ENCODE measurements at places on chromosomes 7 and 10. TPM values are rescaled to one million over a fixed set of nuclear protein-coding genes. Genes with fewer than 3 reads are reported as not detected.
A peak's percentile ranks its signal among the peaks of the same experiment; 100 is the strongest.

TIMM23 gene
- total RNA-seq: 61.1 TPM

SPAG6 gene
- not detected for total RNA-seq

SHOC2 gene
- 55.3 TPM for total RNA-seq

CYP3A4 gene
- not detected for total RNA-seq

CARD11 gene
- total RNA-seq: not detected

SEMA3A gene
- total RNA-seq: 3.7 TPM

CDNF gene
- total RNA-seq: 2.9 TPM

SYNPO2L gene
- total RNA-seq: not detected

ZNF487 gene
- total RNA-seq: 3.6 TPM

CUX1 gene
- total RNA-seq: 87.1 TPM

GIMAP6 gene
- total RNA-seq: not detected

ENKUR gene
- total RNA-seq: 1.6 TPM

PILRA gene
- total RNA-seq: 2.5 TPM

STAMBPL1 gene
- 4.5 TPM for total RNA-seq

NPFFR1 gene
- total RNA-seq: not detected

FLNC gene
- total RNA-seq: 28.6 TPM

DNA sequence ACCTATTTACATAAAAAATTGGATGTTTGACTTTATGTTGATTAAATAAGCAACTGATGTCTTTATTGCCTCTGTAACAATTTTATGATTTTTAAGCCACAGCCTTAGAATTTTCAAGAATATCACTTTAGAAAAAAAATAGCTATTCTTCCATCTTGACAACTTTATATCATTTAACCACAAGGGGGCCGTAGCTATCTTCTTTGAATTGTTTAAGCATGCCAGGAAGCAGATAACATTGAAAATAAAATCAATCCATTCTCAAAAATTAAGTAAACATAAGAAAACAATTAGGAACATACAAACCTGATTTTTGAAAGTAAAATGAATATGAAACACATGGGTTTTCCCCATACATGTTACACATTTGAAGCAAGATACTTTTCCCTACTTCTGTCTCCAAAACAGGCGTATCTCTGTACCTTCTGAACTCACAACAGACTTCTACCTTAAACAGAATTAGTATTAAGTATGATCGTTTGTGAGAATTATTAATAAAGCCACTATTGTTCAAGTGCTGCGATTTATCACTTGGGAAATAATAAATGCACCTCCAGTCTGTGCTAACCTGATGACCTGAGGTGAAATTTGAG, 209.0 kb downstream of the CACNA2D1 start:
- no peak for DNase-seq

GRCh38 chr10:28179006-28179742, 123.7 kb downstream of the MPP7 start:
- DNase-seq: no peak

- no peak for DNase-seq
These were observed 727 bp downstream of the RET start for GRCh38 chr10:43077421-43078171.

- no peak for DNase-seq
These were observed 52.7 kb upstream of the APBB1IP start for GRCh38 chr10:26385443-26385842.

GRCh38 chr7:158587162-158588084, at the start of gene PTPRN2:
TSS of gene PTPRN2 (minus strand) at chr7:158587823.
- peak; percentile 90 for DNase-seq

- DNase-seq: no peak
These were observed 48.3 kb upstream of the PAX2 start for GRCh38 chr10:100697070-100697469.

GRCh38 chr7:141421306-141421705, 129.9 kb upstream of the AGK start:
- no peak for DNase-seq

DNA sequence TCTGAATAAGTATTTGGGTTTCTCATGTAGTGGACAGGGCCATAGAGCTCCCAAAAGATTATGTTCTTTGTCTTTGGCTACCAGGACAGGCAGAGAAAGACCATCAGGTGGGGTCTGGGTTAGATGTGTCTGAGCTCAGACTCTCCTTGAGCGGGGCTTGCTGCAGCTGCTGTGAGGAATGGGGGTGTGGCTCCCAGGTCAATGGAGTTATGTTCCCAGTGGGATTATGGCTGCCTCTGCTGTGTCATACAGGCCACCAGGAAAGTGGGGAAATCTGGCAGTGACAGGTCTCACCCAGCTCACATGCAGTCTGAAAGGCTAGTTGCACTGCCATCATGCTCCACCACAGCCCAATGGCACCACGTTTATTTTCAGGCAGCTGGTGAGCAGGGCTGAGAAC, 97.0 kb upstream of the FERD3L start:
- no peak for DNase-seq

GRCh38 chr7:27184337-27185012, 557 bp downstream of the HOXA11 start:
- DNase-seq: no peak

DNA sequence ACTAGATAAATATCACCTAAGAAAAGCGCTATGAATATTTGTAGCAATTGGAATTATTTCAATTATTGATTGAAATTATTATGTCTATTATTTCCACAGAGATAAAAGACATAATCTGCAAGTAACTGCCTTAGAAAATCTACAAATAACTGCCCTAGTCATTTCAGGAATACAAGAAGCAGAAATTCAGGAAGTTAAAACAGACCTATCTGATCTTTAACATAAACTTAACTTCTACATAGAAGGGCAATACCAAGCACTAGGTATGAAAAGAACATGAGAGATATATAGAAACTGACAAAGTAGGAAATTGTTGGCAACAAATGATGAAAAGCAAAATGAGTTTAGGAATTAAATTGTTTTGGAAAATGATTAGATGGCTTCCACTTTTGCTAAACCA, 31.8 kb upstream of the AKR1B10 start:
- no peak for DNase-seq

GRCh38 chr10:97081621-97082235, 104.0 kb downstream of the SLIT1 start:
- no peak for DNase-seq

- DNase-seq: no peak
These were observed 309.8 kb downstream of the ADK start for GRCh38 chr10:74460812-74461211.

DNA sequence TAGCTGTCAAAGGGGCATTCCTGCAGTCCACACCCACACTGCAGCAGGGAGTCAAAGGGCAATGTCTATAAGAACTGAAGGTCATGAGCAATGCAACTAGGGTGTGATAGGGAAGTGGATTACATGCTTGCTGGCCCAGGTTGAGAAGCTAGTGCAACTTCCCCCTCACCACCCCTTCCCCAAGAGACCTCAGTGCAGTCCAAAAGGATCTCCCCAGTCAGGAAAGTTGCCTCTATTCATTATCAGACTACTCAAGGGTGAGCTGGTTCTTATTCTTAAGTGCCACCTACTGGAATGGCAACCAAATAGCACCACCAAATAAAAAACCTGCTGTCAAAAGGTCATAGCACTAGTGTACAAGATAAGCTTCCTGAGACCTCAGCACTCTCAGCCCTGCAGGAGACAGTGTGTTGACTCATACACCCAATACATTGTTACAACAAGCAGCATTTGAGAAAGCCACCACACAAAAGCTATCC, 28.2 kb downstream of the MTERF1 start:
- no peak for DNase-seq

- no peak for DNase-seq
These were observed 409.3 kb downstream of the PARD3 start for GRCh38 chr10:34405611-34406462.

DNA sequence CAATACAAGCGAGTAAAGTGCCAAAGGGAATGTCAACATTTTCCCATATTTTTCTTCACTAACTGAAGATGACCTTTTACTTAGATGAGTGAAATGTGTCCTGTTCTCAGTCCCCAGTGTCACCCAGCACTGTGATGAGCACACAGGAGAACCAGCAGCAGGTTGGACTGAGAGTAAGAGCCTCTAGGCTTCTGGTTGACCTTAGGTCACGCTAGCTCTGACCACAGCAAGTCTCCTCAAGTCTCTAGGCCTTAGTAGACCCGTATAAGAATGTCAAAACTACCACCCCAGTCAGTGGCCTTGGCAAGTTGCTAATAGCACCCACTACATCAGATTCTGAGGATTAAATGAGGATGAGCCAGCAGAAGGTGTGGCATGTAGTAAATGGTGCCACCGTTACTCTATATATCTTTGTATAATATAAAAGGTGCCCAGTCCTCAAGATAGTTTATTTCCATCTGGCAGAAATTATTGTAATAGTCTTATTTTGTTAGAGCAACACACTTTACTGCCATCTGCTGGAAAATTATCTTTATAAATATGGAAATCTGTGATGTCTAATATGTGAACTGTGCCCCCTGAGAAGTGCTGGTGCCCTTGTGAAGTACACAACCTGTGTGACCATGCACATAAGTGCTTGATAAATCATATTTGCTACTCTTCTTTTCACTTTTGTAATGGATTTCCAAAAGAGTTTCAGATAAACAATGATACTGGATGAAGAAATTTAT, 75.7 kb downstream of the SPAG6 start:
- no peak for DNase-seq

GRCh38 chr7:73645643-73646174, 21.4 kb upstream of the MLXIPL start:
- DNase-seq: no peak

- no peak for DNase-seq
These were observed 95.3 kb downstream of the SUGCT start for GRCh38 chr7:40230101-40230500.

DNA sequence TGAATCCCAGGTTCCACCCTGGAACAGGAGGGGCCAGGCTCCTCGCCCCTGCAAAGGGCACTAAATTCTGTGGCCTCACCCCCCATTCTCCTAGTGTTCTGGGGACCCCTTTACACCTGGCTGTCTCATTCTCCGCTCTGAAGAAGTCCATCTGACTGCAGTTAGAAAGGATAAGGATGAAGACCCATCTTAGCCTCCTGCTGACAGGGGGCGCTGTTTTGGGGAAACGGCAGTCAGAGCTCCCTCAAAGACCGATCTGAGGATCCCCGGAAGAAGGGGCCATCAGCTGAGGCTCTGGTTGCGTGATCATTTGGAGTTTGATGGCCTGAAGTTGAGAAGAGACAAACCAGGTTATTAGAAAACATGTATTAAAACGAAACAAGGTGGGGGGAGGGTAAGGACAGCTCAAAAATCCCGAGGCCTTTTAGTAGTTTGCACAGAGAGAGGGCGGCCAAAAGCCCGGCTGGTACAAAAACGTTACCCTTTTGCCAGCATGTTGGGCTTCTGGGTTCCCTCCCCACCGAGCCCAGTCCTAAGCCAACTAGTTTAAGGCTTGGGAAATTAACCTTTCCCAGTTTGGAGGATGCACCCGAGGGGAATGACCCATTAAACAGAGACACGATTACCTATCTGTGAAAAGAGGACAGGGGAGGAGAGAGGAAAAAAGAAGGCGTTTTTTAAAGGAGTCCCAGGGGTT, 102.8 kb downstream of the CHN2 start:
- DNase-seq: no peak

- DNase-seq: no peak
These were observed 8.0 kb downstream of the SKAP2 start for GRCh38 chr7:26856176-26856985.

DNA sequence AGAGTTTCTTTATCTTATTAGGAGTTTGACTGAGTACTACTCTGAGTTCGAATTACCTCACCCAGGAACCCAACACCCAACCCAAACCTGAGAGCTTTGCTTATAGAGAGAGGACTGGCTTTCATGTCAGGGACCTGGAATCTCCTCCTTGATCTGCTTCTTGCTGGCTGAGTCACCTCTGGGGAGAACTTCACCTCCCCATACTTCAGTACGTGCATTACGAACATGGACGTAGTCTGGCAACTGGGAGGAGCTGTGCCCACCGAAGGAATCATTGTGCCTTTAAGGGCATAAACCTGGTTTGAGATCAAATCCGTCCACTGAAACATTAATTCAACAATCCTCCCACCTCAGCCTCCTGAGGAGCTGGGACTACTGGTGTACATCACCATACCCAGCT, 12.2 kb upstream of the PSAP start:
- DNase-seq: no peak

GRCh38 chr10:123109466-123109865, 26.3 kb upstream of the HMX3 start:
- DNase-seq: no peak

- DNase-seq: no peak
These were observed 78.3 kb upstream of the SLC26A5 start for GRCh38 chr7:103524042-103524907.

GRCh38 chr7:90645784-90646183, 49.7 kb downstream of the CDK14 start:
- no peak for DNase-seq

- peak; percentile 73 for DNase-seq
These were observed 29.0 kb downstream of the RASGEF1A start for GRCh38 chr10:43237631-43238446.

DNA sequence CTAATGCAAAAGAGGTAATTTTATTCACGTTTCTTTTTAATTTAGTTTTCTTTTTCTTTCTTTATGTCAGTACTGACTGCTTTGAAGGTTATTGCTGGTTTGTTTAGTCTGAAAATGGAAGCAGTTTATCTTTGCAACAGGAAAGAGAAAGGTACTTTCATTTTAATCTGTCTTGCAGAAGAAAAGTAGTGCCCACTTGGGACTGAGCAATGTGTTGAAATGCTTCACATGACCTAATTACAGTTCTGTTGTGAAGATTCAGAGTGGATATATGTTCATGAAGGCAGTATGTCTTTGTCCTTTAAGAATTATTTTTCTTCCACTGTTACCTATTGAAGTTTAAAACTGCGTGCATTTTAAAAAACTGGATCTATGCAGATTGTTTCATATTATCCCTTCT, 80.1 kb downstream of the ANKIB1 start:
- DNase-seq: no peak

DNA sequence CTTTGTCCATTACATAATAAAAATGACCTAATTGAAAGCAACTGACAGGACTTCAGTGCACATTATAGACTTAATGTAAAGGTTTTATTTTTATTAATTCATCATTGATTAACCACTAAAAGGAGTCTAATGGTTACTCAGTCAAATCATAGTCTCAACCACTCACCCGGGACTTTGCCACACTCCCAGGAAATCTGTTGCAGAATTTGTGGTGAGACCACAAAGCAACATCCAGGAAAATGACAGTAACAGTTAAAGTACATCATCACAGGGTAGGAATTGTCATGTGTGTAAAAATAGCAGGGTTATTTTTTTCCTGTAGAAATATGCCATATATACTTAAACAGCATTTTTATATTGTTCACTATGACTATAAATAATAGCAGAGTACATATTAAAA, 6.3 kb upstream of the HGF start:
- no peak for DNase-seq

- DNase-seq: no peak
These were observed 506.4 kb downstream of the KCNMA1 start for GRCh38 chr10:77131214-77131613.
